Activated T-helper 1 cell treated with Interleukin-2 at 50 U/mL for 16 hours (primary cell): ENCODE measurements at places on chromosomes 16 and 17.

GRCh38 chr16:47323241-47323640, 137.6 kb downstream of the ITFG1 start:
- DNase-seq: no peak

DNA sequence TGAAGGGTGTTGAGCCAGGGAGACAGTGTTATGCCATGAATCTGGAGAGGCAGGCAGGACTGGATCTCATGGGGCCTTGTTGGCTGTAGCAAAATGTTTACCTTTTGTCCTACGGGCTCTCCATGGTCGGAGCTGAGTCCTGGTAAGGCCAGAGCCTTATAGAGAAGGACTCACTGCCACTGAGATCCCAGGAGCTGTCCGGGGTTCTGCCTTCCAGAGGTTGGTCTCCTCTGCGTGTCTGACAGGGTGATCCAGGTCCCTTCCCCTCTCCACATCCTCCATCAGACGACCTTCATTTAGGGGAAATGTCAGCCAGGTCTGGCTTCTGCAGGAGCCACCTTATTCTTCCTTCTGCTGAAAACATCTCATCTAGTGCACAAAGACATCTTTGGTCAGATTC, 285.2 kb upstream of the N4BP1 start:
- DNase-seq: no peak

DNA sequence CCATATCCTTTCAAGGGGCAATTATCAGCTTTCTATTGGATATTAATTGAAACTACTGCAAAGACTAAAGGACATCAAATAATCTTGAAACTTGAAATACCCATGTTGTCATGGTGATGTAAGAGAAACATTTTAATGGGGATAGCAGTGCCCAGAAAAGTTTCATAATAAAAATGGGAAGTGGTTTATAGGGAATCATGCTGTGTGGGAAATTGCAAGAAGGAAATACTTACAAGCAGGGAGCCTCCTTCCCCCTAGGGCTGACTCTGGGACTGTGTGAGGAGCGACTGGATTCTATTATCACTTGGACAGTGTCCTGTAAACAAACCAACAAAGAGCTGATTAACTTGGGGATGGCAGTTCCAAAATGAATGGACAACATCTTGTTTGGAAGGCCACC, 1393.1 kb upstream of the GOT2 start:
- no peak for DNase-seq

DNA sequence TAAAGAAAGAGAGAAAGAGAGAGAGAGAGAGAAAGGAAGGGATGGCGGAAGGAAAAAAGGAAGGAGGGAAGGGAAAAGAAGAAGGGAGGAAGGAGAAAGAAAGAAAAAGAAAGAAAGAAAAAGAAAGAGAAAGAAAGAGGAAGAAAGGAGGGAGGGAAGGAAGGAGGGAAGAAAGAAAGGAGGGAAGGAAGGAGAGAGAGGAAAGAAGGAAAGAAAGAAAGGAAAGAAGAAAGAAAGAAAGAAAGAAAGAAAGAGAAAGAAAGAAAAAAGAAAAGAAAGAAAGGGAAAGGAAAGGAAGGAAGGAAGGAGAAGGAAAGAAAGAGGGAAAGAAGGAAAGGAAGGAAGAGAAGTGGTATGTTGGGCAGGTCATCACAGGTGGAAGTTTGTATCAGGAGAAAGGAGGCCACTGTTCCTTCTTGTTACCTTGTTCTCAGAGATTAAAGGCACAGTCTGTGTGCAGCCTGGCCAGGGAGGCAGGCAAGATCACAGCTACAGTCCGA, 19.3 kb downstream of the SLC35G3 start:
- DNase-seq: no peak

- DNase-seq: no peak
These were observed 226.2 kb downstream of the NTN1 start for GRCh38 chr17:9247401-9247938.

DNA sequence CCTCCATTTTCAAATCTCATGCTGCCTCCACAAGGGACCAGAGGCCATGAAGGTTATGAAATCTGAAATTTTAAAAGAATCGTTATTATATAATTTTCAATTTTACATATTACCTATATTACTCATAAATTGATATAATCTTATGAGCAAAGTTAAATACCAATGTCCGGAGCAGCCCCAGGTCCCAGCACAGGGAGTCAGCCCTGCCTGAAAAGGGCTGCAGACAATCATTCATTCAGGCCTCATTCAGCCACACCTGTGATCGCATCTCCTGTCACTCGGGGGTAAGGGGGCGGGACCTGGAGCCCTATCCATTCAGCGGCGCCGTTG, 172.5 kb downstream of the AHSP start:
- DNase-seq: no peak

DNA sequence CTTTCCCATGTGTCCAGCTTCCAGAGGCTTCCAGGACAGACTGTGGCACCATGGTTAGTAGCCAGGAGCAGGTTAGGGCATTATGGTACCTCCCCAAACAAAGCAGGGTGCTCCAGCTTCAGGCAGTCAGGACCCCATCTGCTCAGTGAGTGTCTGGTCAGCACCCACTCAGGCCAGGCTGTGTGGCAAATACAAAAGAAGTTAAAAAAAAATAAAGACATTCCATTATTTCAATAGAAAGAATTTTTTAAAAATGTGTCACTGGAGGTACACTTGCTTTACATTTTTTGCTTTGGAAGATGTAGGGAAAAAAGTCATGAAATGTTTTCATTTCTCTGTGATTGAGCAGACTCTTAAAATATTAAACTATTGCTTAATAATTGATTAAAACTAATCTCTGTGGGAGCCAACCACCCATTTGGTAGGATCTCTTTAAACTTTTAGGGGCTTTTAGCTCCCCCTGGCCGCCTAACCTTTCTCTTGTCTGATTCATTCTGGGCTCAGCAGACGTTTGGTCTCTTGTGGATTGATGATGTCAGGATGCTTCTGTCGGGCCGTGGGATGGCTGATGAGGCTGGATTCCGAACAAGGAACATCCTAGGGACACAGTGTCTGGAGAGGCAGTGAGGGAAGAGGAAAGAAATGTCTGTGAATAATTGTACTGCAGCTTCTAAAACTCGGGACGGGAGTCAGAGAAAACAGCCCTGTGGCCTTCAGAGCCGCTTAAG, 28.4 kb upstream of the NPTX1 start:
- DNase-seq: no peak

DNA sequence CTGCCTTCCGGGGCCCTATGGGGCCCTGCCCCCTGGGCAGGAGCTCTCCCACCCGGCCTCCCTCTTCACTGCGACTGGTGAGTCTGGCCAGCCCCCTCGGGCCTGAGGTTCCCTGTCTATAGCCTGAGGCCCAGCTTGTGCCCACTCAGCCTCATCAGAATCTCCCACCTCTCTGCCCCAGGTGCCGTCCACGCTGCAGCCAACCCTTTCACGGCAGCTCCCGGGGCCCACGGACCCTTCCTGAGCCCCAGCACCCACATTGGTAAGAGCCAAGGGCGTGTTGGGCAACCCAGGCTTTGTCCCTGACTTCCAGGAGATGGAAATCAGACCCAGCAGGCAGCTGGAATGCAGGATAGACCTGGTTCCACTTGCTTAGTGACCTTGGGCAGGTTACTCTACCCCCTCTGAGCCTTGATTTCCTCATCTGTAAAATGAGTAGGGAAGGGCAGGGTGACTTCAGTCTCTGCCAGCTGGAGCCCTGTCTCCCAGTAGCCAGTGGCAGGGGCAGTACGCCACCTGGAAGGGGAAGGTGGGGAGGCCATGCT, 9.2 kb downstream of the FBRS start:
- DNase-seq: no peak

DNA sequence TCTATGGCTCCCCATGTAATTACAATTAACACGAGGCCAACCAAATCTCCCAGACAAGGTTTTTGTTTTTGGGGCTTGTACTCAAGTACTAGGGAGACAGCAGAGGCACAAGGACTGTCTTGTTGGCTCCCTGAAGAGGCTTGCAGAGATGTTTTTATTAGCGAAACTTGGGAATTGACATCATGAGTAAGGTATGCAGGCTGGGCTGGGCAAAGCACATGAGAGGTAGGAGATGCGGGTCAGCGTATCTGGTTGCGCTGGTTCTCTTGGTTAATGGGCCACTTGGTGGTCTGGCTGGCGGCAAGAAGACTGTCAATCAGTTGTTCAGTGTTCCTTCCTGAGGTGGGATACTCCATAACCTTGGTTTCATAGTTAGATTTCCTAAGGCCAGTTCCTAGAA, 28.9 kb downstream of the LCMT1 start:
- no peak for DNase-seq

- DNase-seq: no peak
These were observed 30.4 kb downstream of the BPTF start for GRCh38 chr17:67855504-67856324.

DNA sequence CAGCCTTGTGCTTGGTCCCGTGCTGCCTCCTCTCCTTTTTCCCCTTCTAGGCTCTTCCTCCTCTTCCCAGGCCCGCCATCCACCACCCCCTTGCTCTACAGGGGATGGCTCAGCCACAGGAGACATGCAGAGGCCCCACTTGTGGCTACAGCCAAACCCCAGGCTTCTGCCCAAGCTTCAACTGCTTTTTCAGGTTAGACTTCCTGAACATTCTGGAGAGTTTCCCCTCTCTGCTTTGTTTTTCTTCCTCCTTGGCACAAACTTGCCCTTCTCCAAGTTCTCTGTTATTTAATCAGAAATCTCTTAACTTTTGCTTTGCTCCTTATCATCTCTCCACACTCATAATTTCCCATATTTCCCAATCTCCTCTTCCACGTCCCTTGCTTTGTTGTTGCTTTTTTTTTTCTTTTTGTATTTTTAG, 18.3 kb upstream of the HAS3 start:
- DNase-seq: no peak

- DNase-seq: no peak
These were observed 352.5 kb downstream of the NPIPA8 start for GRCh38 chr16:17983847-17984639.

DNA sequence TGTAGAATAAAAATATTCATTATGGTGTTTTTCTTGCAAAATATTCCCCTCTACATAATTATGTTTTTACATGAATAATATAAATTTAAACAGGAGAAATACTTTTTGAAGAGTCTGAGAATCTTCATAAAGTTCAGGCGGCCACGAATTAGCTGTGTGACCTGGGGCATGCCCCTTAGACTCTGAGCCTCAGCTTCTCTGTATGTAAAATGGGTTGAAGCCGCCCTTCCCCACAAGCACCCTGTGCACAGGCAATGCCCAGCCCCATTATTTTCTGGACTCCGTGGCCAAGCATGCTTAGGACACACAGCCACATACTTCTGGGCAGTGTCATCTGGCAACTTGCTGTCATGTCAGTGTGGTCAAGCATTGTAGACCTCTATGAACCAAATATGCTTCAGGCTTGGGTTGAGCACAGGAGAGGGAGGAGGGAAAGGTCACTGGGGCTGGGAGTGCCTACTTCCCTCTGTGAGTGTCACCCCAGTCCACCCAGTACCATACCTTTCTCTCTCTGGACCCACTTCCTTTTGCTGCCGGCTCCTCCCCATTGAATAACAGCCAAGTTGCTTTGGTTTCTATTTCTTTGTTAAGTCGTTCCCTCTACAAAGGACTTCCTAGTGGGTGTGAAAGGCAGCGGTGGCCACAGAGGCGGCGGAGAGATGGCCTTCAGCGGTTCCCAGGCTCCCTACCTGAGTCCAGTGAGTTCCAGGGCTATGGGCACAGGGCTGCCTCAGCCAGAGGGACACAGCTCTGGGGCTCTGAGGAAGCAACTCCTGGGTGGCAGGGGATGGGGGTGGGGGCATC, at the start of gene LGALS9:
LGALS9 (plus strand) TSS at position 582 of the 804 bp plus-strand sequence; CDS start at position 660, 78 bp downstream.
- no peak for DNase-seq

DNA sequence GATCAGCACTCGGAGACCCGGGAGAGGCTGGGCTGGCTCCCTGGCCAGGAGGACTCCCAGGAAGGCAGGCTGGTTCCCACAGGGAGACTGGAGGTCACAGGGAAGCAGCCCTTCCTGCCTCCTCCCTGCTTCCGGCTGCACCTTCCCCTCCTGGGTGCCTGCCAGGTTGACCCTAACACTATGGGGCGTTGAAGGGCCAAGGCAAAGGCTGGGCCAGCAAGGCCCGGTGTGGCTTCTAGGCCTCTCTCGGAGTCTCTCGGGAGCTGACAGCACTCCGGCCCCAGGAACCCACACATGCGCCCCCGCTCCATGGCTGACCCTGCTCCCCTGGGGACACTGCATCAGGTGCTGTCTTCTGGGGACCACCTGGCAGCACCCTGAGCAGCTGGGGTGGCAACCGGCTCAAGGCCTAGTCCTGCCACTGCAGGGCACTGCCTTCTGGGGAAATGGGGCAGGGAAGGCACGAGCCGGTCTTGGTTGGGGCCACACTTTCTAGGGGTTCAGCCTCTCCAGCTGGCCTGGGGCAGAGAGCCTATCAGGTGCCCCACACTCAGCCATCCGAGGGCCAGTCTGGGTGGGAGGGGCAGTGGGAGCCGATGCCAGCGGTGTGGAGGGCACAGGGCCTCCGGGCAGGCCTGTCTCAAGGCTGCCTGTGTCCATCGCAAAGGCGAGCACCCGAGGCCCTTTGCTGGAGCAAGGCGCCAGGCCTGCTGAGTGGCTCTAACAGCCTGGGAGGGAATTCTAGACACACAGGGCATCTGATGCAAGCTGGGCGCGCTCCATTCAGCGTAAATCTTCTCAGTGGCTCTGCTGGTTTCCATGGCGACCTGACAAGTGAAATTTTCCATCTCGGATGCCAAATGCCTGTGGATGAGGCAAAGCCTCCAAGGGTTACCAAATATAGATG, 5.6 kb upstream of the MTSS2 start:
- DNase-seq: no peak

DNA sequence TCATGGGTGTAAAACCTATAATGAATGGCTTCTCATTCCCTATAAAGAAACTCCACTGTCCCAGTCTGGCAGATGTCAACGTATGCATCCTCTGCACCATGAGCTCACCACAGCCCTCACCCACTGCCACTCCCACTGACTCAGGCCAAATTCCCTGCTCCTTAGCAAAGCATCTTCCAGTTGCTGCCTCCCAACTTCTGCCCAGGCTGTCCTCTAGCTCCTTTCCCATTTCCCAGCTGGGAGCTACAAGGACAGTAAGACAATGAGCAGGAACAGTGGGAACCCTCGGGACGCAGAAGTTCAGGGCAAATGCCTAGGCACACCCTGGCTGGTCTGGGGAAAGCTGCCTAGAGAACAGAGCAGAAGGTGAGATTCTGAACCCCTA, 9.1 kb upstream of the THAP11 start:
- no peak for DNase-seq

DNA sequence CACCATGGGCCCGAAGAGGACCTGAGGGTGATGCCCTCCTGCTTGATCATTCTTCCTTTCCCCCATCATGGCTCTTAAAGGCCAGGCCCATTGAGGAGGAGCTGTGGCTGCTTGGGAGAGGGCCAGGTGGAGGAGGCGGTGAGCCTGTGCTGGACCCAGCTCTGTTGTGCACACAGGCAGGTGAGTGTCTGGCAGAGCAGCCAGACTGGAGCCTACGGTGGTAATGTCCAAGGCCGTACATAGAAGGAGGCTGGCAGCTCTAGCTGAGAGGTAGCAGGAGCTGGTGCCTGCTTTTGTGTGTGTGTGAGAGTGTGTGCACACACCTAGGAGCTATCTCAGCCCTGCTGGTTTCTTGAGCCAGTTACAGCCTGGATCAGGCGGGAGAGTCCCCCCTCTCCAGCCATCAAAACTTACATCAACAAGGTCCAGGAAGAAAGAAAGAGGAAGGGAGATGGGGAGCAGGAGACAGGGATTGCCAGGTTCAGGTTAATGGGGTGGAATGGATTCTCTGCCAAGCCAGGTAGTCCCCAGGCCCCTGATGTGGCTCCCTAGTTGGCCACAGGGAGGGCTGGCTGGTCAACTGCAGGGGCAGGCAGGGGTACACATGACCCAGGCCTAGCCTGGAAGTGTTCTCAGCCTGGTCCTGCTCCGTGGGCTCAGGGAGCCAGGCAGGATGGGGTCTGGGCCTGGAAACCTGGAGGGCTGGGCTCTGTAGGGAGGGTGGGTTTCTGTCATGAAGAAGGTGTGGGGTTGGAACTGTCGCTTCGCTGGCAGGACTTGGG, 107.1 kb downstream of the RAP1GAP2 start:
- no peak for DNase-seq

- no peak for DNase-seq
These were observed 5.0 kb upstream of the CACNG5 start for GRCh38 chr17:66829883-66830282.
